ENCODE measurements at places on chromosomes 6 and 20. TPM values are rescaled to one million over a fixed set of nuclear protein-coding genes. Genes with fewer than 3 reads are reported as not detected.

MAS1 gene
- total RNA-seq: not detected

RNF182 gene
- total RNA-seq: 1.8 TPM

RAB44 gene
- total RNA-seq: 1.3 TPM

ATXN1 gene
- 35.5 TPM for total RNA-seq

IRF4 gene
- 11.9 TPM for total RNA-seq

C20orf144 gene
- total RNA-seq: not detected

TAB2 gene
- total RNA-seq: 90.0 TPM

RTN4IP1 gene
- total RNA-seq: 8.6 TPM

NKX2-4 gene
- total RNA-seq: not detected

ZBP1 gene
- total RNA-seq: not detected

EPHA7 gene
- 1.5 TPM for total RNA-seq

LRRN4 gene
- not detected for total RNA-seq

OR2B6 gene
- not detected for total RNA-seq

SMLR1 gene
- not detected for total RNA-seq

HLA-DRB5 gene
- not detected for total RNA-seq

DACT2 gene
- not detected for total RNA-seq

ADAM33 gene
- 41.8 TPM for total RNA-seq

LCA5 gene
- 5.8 TPM for total RNA-seq

RSPO3 gene
- total RNA-seq: 2.6 TPM

ANKRD66 gene
- not detected for total RNA-seq

CALHM4 gene
- not detected for total RNA-seq

LTA gene
- not detected for total RNA-seq

CD93 gene
- total RNA-seq: 47.8 TPM

TBXT gene
- total RNA-seq: not detected

GPR63 gene
- total RNA-seq: 0.34 TPM

MLN gene
- not detected for total RNA-seq

SDHAF4 gene
- 35.6 TPM for total RNA-seq

OVOL2 gene
- not detected for total RNA-seq

ZNF391 gene
- total RNA-seq: 3.2 TPM

TMEM14B gene
- 93.4 TPM for total RNA-seq

FAM217A gene
- not detected for total RNA-seq

OPRL1 gene
- 1.5 TPM for total RNA-seq

NFATC2 gene
- total RNA-seq: 2.3 TPM

CCDC170 gene
- 10.3 TPM for total RNA-seq

SEL1L2 gene
- 3.6 TPM for total RNA-seq

ENPP5 gene
- total RNA-seq: 0.66 TPM

SIM1 gene
- total RNA-seq: 14.0 TPM

FLRT3 gene
- total RNA-seq: not detected

BHLHE23 gene
- not detected for total RNA-seq

Data from subcutaneous adipose tissue (tissue), 4 donors.